ENCODE measurements at places on chromosomes 12 and 14. TPM values are rescaled to one million over a fixed set of nuclear protein-coding genes. Genes with fewer than 3 reads are reported as not detected.

Gene MYF5
- not detected for total RNA-seq

Gene SSTR1
- total RNA-seq = 1.2 TPM

Gene GNB3
- total RNA-seq = 1.4 TPM

Gene VWF
- 535 TPM for total RNA-seq

Gene HHIPL1
- 2.2 TPM for total RNA-seq

Gene COL2A1
- not detected for total RNA-seq

Gene SMIM10L1
- total RNA-seq = 5.2 TPM
